ENCODE measurements at places on chromosomes 6 and 20.

DNA sequence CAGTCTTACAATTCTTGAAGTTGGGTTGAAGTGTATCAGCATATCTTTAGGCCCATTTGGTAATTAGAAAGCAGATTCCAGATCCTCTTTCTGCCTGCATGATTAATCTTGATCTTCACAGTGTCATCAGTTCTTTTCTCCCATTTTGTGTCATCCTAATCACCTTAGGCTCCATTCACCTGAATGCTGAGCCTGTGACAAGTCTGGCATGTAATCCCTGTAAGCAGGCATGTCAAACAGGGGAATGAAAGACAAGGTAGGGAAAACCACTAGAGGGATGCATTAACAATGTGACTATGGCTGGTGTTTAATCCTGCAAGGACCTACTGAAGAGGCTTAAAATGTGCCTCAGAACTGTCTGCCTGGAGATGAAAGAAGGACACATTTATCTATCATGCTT, 848.8 kb downstream of the TFAP2A start:
- DNase-seq = no peak

DNA sequence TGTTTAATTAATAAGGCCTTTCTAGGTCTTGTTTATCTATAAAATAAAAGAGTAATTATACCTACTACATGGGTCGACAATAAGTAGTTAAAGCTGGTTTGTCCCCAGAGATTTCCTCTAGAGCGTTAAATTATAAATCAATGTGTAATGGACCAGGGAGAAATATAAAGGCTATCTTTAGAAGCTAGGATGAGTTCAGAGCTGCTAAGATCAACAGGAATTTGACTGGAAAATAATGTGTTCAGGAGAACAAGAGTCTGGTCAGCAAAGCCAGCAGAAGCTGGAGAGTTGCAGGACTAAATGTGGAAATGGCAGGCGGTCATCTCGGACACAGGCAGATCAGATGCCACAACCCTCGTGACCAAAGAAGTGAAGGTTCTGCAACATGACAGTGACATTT, 428.8 kb downstream of the EPM2A start:
- DNase-seq = no peak

GRCh38 chr6:89187504-89187903, 29.7 kb downstream of the GABRR1 start:
- no peak for DNase-seq

DNA sequence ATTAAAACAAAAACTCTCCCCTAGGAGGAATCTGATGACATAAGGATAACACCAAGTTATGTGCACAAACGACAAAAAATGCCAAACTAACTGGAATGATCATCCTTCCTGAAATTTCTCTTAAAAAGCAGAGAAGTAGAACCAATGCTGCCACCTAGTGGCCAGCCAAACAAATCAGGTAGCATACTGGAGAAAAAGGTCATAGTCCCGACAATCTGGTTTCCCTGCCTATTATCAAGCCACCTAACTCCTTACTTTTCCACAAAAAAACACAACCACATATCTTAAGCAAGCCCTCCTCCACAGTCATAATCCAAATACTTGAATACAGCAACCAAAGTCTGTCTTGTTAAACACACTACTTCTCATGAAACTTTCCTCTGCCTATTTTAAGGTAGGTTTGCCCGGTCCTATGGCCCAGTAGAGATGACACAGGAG, 5.3 kb downstream of the OARD1 start:
- DNase-seq = peak; percentile 78

- DNase-seq = no peak
These were observed 355.4 kb downstream of the CD83 start for GRCh38 chr6:14472986-14473337.

- DNase-seq = no peak
These were observed 78.8 kb upstream of the OPRM1 start for GRCh38 chr6:153960281-153960680.

- DNase-seq = no peak
These were observed 14.3 kb downstream of the PARD6B start for GRCh38 chr20:50745634-50746137.

DNA sequence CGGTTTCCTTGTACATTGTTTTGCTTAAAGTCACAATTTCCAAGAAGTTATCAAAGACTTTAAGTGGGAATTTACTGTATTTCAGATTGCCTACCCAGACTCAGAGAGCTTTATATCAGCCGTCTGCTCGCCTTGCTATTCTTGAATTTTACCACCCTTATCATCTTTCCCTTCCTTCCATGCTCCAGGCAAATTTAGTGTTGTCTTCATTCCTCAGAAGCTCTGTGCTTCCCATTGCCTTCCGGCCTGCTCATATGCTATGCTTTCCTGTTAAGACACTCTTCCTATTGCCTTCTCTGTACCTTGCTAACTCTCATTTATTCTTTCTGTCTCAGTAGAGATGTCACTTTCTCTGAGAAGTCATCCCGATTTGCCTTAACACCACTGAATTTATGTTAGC, 52.1 kb downstream of the CD2AP start:
- DNase-seq = no peak

- no peak for DNase-seq
These were observed 37.4 kb downstream of the PNLDC1 start for GRCh38 chr6:159837511-159837910.

GRCh38 chr6:56520218-56520617, 122.5 kb downstream of the DST start:
- DNase-seq = no peak

GRCh38 chr6:99736302-99736701, 129.7 kb downstream of the PRDM13 start:
- peak; percentile 19 for DNase-seq

DNA sequence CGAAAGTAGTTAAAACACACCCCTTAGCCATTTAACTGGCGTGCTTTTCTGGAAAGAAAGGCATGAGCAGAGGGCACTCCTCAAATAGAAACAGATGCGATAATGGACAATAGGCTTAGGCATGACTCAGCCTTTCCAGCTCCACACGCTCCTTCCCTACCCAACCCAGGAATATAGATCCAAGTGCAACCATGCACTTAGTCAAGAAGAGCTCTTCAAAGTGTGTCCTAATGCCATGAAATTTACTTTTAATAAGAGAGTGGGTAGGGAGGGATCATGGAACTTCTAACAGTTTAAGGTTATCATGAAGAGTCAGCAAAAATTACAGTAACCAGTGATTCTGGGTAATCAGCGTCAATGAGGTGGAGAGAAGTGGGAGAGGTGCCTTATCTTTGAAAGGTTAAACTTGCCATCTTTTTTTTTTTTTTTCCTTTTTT, 2.4 kb upstream of the EFHC1 start:
- no peak for DNase-seq

GRCh38 chr6:108587258-108588059, 26.7 kb downstream of the FOXO3 start:
- no peak for DNase-seq

DNA sequence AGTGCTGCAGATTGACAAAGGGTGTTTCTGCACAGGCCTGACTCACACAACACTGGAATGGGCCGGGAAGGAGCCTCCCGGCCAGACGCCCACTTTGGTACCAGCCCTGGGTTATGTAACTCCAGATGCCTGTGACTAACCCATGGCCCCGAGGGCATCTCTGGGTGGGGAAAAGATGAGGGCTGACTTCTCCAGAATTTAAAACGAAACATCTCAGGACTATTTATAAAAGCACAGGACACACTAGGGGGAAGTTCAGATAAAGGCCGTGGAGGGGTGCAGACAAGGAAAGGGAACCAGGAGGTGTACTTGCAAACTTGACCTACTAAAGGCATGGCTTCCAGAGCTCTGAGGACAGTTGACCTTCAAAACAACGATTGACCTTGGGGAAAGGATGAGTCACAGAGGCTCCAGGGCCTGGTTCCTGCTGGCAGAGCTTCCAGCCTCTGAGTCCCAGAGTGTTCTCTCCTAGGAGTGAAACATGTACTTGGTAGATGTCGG, 196.9 kb downstream of the NFATC2 start:
- no peak for DNase-seq

DNA sequence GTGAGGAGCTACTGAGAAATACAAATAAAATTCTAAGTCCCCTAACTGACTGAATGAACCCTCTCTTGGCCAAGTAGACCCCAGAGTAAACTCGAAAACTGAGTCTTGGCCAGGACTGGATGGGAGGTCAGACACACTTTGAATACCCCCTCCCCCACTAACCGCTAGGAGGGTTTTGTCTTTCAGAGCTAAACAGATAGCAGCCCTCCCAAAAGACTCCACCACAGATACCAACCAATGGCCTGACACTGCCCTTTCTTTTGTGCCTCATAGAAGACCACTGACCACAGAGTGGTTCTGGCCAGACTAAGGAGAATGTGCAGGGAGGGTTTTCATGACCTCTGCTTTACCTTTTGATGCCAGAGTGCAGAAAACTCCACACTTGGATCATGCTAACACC, 42.1 kb downstream of the SPACA1 start:
- no peak for DNase-seq

GRCh38 chr20:18421608-18422007, 45.2 kb downstream of the DZANK1 start:
- DNase-seq = peak; percentile 49

- DNase-seq = peak; percentile 73
These were observed 3.5 kb upstream of the EFHC1 start for GRCh38 chr6:52416629-52417151.

- no peak for DNase-seq
These were observed 18.1 kb downstream of the MTRES1 start for GRCh38 chr6:107045826-107046675.

GRCh38 chr20:15265581-15266309, 928.3 kb upstream of the FLRT3 start:
- no peak for DNase-seq

- no peak for DNase-seq
These were observed 127.2 kb downstream of the PAX1 start for GRCh38 chr20:21832442-21833385.

- DNase-seq = no peak
These were observed 5.5 kb upstream of the TFAP2D start for GRCh38 chr6:50707652-50708300.

GRCh38 chr6:14770572-14770971, 475.3 kb upstream of the JARID2 start:
- no peak for DNase-seq

GRCh38 chr6:154590756-154591155, 80.3 kb upstream of the CNKSR3 start:
- peak; percentile 98 for DNase-seq

GRCh38 chr6:90383196-90383822, 86.7 kb upstream of the BACH2 start:
- DNase-seq = no peak

GRCh38 chr6:83984411-83984810, 49.2 kb upstream of the MRAP2 start:
- no peak for DNase-seq

DNA sequence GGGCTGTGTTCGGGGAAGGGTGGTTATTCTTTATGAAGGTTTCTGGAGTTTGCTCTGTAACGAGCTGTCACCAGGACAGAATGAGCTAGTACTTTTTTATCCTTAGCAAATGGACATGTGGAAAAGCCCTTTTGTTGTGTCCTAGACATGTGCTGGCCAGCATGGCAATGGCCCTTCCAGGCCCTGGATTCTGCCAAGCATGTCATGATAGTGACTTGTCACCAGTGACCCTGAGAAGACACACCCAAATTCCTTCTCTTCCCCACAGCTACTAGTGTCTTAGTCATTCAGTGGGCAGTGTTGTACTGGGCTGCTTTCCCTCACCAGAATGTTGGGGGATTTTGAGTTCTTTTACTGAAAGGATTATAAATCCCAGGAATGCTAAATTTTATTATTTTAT, 74.0 kb upstream of the XRN2 start:
- DNase-seq = no peak

- DNase-seq = no peak
These were observed 41.0 kb downstream of the VGLL2 start for GRCh38 chr6:117306227-117306790.

DNA sequence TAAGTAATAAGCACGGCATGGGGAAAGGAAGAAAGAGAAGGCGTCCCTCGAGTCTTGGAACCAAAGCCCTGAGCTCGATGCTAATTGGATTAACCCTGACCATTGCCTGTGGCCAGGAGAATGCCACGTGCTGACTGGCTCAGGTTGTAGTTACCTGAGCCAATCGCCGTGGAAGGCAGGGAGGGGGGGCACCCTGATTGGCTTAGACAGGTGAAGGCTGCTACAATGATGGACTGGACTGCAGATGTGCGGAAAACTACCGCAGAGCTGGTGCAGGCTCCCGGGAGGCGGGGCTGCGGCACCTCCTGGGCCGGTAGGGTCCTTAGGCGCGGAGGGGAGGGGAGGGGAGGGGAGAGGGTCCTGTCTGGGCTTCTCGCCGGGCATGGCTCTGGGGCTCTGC, 121.3 kb downstream of the TFAP2C start:
- DNase-seq = no peak

DNA sequence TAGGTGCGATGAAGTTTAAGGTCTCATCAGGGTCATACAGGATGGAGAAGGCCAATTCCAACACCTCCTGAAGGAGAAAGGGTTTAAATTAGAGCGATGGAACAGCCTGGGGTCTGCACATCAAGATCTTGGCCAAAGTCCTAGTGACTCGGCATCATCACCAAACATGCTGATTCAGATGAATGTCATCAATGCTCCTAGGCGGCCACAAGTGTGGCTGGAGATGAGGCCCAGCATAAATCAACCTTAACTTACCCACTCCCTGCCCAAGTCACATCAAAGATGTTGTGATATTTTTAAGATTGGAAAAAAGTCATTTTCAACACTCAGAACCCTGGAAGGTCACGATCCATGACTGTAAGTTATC, 37.5 kb downstream of the ELMO2 start:
- no peak for DNase-seq

GRCh38 chr6:64520050-64520449, 884.4 kb downstream of the PHF3 start:
- no peak for DNase-seq

GRCh38 chr6:136031982-136032381, 180.5 kb downstream of the PDE7B start:
- no peak for DNase-seq

- no peak for DNase-seq
These were observed 260.0 kb downstream of the TMEM242 start for GRCh38 chr6:157063176-157063905.

DNA sequence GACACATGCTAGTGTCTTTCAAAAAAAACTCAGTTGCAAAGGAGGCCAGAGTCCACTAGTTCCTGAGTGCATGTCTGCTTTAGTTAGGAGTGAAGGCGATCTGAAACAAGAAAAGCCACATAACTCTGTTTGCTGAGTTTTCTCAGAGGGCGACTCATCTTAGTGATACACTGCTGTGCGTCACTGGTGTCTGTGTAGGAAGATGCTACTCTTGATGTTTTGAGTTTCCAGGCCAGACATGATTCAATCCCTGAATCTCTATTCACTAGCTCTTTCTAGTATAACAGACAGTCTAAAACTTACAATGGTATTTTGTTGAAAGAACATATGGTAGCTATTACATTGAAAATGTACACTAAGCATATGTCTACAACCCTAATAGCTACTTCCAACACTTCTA, 60.9 kb downstream of the GFRAL start:
- no peak for DNase-seq

GRCh38 chr6:37308069-37308815, 45.5 kb upstream of the RNF8 start:
- peak; percentile 78 for DNase-seq

GRCh38 chr20:40706977-40707582, 18.0 kb upstream of the MAFB start:
- no peak for DNase-seq

- DNase-seq = no peak
These were observed 68.5 kb downstream of the MAP3K5 start for GRCh38 chr6:136723780-136724179.
